ENCODE measurements at places on chromosomes 4 and X.

GRCh38 chr4:163665521-163666331 lies 171.2 kb downstream of the TMA16 start:
- DNase-seq: no peak

DNA sequence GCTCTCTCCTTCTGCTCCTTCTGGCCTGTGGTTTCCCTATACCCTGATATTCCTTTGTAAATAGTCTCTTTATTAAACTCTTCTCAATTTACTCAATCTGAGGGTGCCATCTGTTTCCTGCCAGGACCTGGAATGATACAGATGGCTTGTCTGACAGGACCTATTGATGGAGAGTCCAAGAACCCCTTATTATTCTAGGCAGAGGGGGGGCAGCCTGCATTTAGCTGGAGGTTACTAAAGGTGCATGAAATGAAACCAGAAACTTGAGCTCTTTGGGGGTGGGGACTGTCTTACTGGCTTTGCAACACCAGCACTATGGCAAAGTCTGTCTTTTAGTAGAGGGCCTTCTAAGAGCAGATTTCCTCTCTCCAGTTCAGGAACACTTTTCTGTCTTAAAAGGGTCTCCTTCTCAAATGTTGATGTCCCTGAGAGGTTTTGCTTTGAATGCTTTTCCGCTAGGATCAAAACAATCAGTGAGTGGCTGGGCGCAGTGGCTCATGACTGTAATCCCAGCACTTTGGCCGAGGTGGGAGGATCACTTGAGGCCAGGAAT lies 162.5 kb upstream of the MED14 start:
- DNase-seq: no peak

DNA sequence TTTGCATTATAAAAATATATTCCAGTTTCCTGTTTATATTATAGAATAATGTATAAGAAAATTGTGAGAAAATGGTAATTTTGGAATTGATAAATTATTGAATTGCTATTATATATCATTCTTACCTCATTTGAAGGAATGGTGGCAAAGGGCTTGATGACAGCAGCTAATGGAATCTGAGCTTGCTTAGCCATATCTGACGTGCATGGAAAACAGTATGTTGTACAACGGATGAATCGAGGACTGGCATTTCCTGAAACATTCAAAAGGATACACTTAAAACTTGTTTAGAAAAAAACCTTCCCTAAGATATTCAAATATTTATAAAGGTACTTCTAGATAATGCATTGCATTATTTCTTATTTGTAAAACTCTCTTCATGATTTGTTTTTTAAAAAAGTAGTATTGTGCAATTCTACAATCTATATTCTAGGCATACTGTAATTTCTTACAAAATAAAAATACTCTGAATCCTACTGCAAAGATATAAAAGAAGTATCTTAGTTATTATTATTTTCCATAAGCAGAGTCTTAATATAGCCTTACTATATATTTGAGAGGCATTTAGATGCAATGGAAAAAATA lies 38.3 kb downstream of the SEC24D start:
- no peak for DNase-seq

DNA sequence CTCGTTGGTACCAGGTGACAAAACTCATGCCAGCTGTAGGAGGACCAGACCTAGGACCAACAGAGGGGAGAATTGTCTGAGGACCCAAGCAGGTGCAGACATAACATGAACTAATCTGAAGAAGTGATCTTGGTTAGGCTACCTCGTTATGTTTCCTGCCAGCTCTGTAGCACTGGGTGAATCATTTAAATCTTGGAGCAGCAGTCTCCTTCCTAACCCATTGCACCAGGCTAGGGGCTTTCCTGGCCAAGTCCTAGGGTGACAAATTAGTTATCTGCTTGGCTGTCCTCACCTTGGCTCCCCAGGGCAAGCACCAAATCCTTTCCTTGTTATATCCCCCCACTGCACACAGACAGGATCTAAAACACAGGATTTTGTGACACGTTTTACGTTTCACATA lies 87.8 kb downstream of the WWC2 start:
- DNase-seq: no peak

DNA sequence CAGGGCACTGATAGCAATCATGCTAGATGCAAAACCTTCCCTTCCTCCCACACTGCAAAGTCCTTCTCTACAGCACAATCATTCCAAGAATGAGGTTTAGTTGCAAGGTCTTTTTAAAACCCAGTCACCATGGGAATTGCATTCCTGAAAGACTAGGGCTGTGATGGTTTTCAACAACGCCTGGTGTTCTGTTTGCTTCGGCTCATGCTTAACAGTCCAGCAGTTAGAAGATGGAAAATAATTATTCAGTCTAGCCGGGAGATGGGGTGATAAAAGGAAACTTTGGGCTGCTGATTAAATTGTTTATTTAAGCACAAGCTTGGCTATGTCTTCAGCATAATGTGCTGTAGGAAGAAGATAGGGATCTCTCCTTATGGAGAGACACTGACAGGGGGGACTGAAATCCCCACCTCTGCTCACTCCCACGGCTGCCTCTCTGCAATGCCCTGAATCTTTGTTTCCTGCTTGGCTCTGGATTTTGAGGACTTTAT lies 211.4 kb downstream of the MID1IP1 start:
- DNase-seq: no peak

DNA sequence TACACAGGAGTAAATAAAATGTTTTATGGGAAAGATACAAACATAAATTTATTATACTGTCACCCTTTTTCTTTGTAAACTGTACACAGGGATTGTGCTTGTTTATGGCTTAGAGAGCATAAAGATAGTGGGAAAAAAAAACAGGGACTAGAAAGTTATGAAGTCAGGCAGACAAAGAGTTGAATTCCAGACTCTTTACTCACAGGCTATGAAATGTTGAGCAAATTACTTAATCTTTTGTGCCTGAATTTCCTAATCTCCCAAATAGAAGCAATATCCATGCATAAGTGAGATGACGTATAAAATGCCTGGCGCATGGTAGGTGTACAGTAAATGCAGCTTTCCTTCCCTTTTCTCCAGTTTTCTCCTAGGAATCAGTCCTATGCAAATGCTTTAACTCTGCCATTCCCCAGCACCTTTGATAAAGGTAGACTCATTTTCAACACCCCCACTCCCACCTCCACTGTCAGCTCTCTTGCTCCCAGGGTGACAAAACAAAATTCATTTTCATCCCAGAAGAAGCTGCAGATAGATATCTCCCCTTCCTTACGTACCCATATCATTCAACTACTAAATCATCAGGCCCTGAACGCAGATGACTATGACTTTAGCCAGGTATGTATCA lies 44.5 kb upstream of the BTC start:
- DNase-seq: no peak

GRCh38 chr4:73479323-73479722 lies 2.2 kb upstream of the AFM start:
- no peak for DNase-seq

GRCh38 chr4:35725131-35725530 lies 519.2 kb downstream of the ARAP2 start:
- no peak for DNase-seq

- no peak for DNase-seq
These were observed 48.8 kb downstream of the BMX start for GRCh38 chrX:15549189-15550012.

- DNase-seq: no peak
These were observed 21.0 kb downstream of the PLS3 start for GRCh38 chrX:115581759-115582615.

DNA sequence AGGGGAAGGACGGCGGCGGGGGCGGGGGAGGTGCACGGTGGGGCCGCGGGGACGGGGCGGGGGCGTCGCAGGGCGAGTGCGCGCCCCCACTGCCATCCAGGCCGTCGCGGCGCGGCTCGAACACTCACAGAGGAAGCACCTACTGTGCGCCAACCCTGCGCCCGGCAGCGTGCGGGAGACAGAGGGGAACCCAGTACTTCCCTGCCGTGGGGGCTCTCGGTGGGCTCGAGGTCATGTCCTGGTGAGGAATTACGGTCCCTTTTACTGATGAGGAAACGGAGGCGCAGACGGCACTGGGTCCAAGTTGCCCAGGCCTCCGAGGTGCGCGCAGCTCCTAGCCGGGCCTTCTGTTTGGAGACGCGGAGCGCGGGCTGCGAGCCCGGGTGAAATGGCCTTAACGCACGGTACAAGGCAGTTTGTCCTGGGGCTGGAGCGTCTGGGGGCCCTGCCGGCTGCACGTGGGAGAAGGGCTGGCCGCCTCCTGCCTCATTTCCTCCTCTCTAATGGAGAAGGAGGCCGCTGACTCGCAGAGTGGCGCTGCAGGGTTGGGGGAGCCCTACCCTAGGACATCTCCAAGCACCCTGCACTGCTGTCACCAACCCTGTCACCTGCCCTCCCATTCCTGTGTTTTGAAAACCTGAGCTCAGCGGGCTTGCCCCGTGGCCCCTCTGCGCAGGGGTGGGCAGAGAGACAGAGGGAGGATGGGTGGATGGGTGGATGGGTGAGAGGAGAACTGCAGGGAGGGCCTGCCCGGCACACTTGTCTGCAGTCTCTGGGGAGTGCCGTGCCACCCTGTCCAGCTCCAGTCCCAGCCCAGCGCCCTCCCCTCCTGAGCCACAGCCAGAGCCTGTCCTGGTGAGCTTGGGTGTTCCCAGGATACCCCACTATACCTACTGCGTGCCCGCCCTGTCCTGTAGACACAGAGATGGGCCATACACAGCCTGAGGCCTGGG lies 106.0 kb downstream of the ADRA2C start:
- DNase-seq: no peak

GRCh38 chr4:8319061-8319460 lies 49.5 kb downstream of the HTRA3 start:
- DNase-seq: no peak

GRCh38 chrX:131874300-131874699 lies 148.8 kb upstream of the STK26 start:
- DNase-seq: no peak

DNA sequence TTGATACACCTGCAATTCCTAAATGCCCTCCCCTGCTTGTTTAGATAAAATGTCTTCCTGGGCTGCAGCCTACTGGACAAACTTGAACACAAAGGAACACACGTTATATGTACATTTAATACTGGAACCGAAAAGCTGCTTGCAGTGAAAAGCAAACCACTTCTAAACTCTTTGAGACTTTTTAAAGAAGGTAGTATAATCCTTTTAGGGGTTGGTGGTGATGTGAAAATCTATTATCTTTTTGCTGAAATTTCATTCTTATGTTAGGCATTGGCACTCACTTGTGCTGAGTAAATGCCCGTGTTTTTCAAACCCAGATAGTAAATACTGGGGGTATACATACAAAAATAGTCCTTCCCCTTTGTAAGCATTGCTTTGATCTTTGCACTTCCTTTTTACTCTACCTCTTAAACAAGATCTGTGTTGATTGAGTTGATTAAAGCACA lies 2.2 kb downstream of the NFKB1 start:
- DNase-seq: no peak

DNA sequence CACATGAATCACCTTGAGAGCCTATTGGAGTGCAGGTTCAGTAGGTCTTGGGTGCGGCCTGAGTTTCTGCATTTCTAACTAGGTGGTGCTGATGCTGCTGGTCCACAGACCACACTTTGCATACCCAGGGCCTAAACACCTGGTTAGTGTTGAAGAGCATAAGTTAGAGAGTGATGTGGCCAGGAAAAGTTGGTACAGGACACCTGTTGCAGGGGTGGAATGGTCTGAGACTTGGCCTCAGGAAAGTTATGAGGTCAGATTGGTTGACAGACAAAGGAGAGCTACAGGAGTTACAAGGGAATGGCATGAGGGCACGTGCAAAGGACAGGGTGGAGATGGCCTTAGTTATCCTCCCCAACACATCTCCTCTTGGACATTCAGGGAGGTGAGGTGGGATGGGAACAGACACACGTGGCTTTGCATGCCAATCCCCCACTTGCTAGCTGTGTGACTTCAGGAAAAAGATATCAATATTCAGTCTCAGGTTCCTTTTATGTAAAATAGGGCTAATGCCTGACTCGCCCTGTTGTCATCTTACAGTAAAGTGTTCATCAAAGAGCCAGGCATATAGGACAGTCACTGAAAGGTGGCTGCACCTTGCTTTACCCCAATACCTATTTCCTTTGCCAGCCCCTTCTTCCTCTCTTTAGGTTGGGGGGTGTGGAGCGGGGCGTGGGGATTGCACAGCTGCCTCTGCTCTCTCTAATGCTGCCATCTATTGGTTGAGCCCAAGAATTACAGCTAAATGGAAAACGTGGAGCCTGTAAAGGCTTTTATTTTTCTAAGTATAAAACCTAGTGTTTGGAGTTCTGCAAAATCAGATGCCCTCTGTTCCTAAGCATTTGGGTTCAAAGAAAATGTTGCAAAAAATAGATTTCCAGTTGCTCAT lies 47.5 kb downstream of the ATG4A start:
- DNase-seq: no peak

GRCh38 chr4:140662082-140662869 lies 93.5 kb upstream of the UCP1 start:
- DNase-seq: no peak

DNA sequence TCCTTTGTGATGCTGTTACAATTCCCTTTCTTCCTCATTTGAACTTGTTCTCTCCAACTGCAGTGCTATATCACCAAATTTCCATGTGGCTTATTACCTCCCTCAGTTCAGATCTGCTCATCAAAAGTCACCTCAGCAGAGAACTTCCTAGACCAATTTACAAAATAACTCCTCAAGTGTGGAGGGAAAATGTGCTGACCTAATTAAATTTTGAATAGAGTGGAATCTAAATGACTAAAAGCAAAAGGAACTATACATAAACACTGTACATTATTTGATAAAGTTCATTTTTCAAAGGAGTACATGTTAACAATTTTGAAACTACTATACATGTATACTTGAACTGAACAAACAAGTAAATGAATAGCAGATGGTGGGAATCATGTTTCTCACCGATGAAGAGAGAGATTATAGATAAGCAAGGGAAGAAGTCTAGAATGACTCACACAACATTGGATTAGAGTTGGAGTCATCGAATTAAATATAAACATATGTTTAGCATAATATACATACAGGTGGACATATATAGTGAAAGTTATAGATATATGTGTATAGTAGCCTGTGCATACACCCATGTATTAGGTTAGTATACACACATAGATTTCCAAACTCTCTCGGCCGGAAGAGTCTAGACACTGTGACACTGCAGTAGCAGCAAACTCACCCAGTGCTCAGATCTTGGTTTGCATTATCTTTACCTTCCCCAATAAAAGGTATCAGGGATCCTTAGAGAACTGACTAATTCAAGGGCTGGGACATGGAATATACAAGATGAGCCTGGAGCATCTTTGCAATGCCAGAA lies 318.7 kb downstream of the PCDH18 start:
- DNase-seq: no peak

DNA sequence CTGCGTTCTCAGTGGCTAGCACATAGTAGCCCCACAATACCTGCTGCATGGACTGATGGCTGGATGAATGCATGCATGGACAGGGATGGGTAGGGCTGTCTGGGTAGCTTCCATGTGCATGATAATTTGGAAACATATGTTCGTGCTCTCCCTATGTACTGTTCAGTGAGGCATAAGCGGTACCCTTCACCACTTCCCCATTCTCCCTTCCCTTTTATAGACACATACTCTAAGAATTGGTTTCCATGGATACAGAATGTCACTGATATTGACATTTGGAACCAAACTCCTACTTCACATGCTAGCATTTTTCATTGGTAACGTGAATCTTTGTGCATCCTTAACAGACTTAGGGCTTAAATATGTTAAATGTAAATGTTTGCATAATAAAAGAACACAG lies 20.4 kb downstream of the USP46 start:
- DNase-seq: no peak

GRCh38 chr4:141807103-141807891 lies 170.9 kb downstream of the IL15 start:
- no peak for DNase-seq

Measured in activated gamma-delta T cell treated with anti-CD3 and anti-CD28 coated beads, Interleukin-2, amount 50 U/mL, for 16 hours (primary cell).